ENCODE measurements at places on chromosomes 12 and 14.

GRCh38 chr12:19572920-19573558 lies 133.7 kb downstream of the AEBP2 start:
- peak; percentile 59 for DNase-seq

DNA sequence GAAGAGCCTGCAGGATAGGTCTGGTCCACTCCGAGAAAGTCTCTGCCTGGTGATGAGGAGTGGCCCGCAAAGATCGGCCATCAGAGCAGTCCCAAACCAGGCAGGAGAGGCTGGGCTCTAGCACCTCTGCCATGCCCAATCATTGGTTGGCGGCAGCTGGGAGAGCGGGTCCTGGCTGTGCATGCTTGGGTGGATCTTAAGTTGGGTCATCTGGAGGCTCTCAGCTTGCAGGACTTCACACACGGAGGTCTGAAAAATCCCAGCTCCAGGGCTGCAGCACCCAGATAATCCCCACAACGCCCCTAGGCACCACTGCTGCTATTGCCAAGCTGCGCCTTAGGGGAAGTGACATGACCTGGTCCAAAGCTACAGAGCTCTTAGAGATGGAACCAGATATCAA lies 766.7 kb upstream of the TBX3 start:
- no peak for DNase-seq

DNA sequence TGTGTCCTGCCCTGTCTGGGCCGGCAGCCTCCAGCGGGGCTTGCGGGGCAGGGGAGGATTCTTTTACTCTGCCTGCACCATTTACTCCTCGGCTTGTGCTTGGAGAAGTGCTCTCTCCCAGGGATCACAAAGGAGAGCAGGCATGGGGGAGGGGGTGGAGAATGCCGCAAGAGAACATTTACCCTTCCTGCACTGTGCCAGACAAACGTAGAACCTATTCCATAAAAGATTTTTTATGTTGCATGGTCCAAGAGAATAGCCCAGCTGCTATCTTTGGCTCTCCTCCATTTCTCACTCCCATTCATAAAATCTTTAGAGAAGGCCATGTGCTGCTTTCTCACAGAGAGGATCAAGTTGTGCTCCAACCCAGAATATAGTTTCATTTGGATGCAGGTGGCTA lies 159.4 kb downstream of the SPTSSA start:
- DNase-seq, result no peak

DNA sequence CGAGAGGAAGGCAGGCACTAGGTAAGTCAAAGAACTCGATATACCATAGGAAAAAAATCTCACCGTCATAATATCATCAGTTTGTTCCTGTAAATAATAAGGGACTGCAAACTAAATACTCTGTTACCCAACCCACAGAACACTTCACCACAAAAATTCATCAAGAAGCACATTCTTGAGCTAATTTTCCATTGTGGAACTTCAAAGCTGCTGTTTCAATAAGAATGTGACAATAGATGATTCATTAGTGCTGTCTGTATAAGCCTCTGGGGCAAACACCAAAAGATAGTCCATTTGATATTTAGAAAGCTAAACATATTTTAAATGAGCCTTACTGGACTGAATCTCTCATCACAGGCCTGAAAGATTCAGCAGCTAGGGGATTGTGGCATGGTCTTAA lies 219.4 kb downstream of the KSR2 start:
- DNase-seq, result no peak

GRCh38 chr14:103402695-103403094 lies 17.5 kb downstream of the MARK3 start:
- peak; percentile 10 for DNase-seq

DNA sequence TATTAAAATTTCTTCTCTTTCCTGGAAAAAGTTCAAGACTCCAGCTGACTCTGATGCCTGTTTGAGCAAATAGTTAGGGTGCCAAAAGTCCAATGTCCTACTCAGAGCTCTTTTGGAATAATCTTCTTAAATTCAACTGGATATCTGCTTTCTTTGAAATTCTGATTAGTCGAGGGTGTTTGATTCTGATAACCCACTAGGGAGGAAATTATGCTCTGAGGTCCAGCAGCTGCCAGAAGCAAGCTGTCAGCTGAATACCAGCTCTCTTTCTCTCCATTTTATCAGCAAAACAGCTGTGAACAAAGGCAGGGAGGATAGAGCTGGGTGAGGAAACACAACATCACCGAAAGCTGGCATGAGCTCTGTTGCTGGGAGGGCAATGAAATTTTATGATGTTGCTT lies 141.5 kb downstream of the CAND1 start:
- no peak for DNase-seq

- no peak for DNase-seq
Observed at GRCh38 chr14:66445936-66446335, 40.2 kb upstream of the CCDC196 start.

- DNase-seq, result no peak
Observed at GRCh38 chr12:13270817-13271216, 74.3 kb downstream of the EMP1 start.

DNA sequence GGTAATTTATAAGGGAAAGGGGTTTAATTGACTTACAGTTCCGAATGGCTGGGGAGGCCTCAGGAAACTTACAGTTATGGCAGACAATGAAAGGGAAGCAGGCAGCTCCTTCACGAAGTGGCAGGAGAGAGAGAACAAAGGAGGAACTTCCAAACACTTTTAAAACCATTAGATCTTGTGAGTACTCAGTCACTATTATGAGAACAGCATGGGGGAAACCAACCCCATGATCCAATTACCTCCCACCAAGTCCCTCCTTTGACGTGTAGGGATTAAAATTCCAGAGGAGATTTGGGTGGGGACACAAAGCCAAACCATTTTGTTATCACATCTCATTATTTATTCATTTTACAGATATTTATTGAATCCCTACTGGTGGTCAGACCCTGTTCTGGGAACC lies 822.8 kb downstream of the GALC start:
- no peak for DNase-seq

DNA sequence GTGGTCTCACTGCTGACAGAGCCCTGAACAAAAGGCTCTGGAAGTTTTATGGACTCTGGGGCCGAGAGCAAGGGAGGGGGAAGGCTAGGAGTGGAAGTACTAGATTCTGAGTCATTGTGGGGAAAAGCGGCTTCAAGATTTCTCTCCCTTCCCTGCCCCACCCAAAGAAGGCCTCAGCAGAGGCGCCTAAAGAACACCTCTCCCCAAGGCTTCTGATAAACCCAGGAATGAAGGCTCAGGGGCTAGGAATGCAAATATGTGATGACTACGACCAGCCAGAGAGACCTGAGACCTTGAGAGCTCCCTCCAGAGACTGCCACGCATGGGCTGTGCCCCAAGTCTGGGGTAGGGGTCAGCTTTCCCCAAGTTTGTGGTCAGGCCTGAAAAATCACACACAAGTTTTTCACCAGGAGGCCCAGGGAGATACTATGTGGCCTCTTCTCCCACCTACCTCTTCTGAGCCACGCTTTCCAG lies 130.7 kb upstream of the HIF1A start:
- DNase-seq, result no peak

GRCh38 chr12:96399919-96400630 lies at the start of gene CDK17:
CDK17 (minus strand) TSS chr12:96400439; CDS start chr12:96334836, 65,603 bp downstream.
- DNase-seq, result peak; percentile 83

DNA sequence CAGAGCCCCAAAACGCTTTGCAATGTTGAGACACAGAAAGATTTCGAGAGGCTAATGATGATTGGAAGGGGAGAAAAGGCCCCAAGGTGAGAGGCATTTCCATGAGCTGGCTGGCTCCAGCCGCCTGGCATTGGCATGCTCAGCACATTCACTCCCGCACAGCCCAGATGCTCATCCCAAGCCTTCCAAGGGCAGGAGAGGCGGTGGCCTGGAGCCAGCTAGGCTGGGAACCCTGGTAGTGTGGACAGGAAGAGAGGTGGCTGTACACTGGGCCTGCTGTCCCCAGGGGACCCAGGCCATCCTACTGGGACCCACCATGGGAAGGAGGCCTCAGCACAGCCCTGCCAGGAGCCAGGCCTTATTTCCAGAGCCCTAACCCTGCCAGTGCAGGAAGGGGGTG lies 72.2 kb downstream of the SPTB start:
- DNase-seq, result no peak

DNA sequence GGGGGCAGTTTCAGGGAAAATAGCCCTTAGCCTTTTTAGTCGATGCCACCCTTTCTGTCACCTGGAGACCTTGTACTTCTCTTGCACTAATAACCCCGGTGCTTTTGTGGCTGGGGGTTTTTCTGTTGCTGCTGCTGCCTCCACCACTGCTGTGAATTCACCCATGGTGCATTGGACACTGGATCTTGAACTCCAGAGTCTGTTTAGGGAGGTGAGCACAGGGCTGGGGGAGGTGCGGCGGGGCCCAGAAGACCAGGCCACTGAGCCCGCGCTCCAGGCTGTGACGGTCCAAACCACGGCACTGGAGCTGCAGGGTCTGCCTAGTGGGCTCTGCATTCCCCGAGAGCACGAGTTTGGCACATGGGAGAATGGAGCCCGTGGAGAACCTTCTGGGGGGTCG lies 100.6 kb downstream of the NINJ2 start:
- no peak for DNase-seq

DNA sequence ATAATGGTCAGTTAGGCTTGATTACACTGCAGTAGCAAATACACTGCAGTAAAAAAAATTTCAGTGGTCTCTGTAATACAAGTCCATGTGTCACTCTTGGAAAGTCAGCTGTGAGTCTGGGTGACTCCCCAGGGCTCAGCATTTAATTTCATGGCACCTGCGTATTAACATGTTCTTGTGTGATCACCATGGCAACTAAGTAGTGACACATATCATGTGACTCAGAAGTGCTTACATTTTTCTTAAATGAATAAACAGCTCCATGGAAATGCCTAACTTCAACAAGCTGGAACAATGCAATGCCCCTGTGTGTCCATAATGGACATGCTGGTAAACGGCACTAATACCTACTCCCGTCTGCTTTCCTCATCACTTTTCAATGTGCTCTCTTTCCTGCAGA lies 88.5 kb upstream of the ANO4 start:
- DNase-seq, result peak; percentile 85
